ENCODE measurements at places on chromosomes 2 and 18.

GRCh38 chr2:4556135-4556896 lies 852.9 kb downstream of the DCDC2C start:
- no peak for DNase-seq

DNA sequence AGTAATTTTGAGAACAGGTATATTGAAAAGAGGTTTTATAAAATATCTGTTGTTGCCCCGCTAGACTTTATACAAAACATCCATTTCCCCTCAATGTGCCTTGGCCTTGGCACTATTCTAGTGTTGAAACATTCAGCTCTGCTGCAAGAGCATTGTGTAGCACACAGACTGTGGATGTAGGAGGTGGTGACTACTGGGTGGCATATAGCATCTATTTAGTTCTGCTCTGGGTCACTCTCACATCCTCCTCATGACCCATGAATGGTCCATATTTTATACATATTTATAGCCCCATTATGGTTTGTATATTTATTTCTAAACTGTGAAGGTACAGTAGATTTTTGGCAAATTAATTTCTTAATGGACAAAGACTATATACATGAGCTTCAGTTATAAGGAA lies 1022.0 kb upstream of the CELF4 start:
- no peak for DNase-seq

DNA sequence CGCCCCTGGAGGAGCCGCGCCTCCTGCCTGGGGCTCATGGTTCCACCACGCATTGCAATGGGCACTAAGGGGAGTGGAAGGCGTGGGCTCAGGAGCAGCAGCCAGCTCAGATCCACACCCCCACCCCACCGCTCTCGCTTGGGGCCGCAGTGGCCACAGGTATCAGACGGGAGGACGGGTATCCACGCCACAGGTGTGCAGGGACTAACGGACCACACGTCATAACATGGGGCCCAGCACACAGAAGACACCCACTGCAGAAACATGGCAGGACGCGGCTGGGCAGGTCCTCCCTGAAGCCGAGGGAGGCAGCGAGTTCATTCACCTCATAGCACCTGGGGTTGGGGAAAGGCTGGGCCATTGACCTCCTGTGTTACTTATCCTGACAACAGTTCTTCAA lies 13.0 kb downstream of the HDAC4 start:
- DNase-seq, result no peak

GRCh38 chr2:161995553-161996016 lies 78.4 kb downstream of the DPP4 start:
- DNase-seq, result no peak

DNA sequence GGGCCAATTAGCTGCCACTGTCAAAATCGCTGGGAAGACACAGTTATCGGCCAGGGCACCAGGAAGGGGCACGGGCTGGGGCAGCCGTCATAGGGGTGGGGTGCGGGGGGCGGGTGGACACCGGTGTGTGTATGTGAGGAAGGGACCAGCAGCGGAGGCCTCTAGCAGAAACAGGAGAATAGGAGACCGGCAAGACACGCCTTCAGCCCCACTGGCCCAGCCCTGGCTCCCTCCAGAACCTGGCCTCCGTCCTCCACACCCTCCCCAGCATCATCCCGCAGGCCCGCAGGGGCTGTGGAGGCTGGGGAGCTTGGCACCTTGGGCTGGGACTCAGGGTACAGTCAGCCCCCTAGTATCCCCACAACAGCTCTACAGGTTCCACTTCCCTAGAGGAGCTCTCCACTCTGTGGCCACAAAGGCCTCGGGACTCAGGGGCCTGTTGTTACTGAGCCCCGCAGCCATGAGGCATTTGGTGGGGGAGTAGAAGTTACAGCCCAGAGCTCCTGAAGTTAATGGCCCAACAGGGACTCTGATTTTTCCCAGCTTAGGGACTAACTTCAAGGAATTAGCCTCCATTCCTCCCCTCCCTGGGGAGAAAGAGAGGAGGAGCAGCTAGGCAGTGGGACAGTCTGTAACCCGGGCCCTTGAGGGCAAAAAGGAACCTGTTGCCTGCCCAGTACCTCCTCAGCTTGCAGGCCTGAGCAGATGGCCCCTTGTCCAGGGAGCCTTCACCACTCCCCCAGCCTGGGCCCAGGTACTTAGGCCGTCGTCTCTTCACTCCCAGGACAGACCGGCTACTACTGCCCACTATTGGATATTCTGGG lies 19.9 kb downstream of the SH2D6 start:
- DNase-seq, result no peak

DNA sequence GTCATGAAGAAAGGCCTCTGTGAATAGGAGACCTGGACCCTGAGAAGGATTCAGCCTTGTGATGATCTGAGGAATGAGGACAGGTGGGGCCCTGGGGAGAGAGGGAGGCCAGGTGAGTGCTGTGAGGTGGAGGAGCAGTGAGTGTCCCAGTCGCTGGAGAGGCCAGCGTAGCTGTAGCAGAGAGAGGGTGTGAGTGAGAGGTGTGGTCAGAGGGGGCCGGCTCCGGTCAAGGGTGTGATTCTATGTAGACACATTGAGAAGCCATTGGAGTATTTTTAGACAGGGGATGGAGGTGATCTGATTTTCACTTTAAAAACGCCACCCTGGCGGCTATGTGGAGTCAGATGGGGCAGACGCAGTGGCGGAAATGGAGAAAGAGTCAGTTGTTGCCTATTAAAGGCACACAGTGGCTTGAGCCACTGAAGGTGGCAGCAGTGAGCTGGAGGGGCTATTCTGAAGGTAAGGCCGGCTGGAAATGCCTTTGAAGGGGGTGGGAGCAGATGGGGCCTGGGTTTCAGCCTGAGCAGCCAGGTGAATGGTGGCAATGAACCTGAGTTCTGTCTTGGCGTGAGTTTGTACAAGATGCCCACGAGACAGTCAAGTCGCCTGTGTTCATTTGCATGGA lies 55.6 kb downstream of the GREB1 start:
- no peak for DNase-seq

GRCh38 chr2:74695663-74696062 lies 41.6 kb downstream of the SEMA4F start:
- no peak for DNase-seq

DNA sequence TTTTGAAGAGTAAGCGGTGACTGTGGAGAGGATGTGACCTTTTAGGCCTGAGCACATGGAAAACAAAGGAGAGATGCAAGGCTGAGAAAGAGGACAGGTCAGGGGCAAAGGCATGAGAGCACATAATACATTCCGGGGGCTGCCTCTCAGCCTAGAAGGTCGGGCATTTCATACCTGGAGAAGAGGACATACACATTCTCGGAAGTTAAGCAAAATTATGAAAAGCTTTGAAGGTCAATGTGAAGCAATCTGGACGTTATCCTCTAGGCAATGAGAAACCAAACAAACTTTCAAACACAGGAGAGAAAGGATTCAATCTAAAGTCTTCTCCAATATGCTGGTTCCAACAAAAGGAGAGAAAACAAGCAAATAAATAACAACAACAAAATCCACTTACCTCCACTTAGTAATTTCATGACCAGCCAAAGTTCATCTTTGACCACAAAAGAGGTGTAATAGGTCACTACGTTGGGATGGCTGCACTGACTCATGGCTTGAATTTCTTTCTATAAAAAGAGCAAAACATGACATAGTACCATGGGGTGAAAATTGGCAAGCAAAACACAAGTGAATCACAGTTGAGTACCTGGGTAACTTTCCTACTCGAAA lies 80.4 kb downstream of the STK39 start:
- DNase-seq, result no peak

DNA sequence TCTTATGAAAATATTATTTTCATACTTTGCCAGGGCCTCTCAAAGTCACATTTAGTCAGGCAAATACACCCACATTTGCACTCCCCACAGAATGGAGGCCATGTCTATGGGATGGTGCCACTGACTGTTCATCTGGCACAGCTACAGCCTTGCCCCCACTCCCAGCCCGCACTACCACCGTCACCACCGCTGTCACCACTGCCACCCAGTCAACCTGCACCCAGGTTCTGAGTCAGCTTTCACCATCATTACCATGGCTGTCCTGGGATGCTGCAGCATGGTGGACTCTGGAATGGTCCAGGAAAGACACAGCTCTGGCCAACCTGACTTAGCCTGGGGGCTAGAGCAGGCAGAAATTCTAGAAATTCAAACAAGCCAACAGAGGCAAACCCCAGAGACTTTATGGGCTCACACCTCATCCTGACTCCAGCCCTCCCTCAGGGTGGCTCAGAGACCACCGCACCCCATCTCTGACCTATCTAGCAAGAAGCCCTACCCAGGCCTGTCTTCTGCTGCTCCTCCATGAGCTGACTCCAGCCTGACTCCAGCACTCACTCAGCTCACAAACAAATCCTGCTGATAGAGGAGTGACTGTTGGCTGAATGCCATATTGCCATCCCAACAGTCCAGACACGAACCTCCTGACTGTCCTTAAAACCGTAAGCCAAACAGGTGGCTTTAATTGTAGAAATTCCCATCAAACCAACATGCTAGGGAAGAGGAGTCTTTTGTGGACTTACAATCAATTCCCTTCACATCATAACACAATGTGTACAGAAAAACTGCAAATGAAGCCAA lies 28.0 kb downstream of the DNER start:
- no peak for DNase-seq

DNA sequence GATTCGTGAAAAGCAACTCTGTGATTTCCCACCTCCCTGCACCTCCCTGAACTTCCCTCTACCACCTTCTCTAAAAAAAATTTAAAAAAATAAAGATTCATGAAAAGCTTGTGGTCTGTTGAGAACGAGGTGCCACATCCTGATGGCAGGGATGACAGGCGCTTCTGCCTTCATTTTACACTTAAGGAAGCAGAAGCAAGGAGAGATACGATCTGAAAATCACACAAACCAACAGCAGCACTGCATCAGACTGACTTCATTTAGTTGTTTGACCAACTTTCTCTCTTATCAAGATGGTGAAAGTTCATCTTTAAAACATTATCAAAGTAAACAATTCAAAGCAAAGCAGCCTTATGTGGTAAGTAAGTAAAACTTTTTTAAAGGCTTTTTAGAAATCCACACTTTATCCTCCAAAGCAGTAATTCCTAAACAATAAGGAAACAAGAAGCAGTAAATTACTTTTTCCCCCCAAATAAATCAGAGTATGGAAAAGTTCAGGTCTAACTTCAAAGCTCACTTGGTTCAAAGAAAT lies 15.5 kb downstream of the WDFY1 start:
- DNase-seq, result no peak

GRCh38 chr2:207202645-207203044 lies 36.9 kb upstream of the KLF7 start:
- no peak for DNase-seq

DNA sequence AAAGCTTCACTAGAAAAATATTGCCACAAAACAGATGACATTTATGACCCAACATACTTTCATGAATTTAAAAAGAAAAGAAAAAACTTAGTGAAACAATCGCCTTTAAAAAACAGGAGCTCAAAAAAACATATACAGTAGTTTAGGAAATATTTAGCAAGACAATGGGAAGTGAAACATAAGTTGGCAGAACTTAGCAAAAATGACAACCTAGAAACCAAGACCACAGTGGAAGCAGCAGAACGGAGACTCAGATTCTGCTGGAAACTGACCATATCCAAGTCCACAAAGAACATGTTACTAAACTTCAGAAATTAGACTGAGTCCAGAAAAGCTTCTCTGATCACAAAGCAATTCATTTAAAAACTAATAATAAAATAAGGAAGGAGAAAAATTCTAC lies 41.8 kb upstream of the CTAGE1 start:
- DNase-seq, result no peak

DNA sequence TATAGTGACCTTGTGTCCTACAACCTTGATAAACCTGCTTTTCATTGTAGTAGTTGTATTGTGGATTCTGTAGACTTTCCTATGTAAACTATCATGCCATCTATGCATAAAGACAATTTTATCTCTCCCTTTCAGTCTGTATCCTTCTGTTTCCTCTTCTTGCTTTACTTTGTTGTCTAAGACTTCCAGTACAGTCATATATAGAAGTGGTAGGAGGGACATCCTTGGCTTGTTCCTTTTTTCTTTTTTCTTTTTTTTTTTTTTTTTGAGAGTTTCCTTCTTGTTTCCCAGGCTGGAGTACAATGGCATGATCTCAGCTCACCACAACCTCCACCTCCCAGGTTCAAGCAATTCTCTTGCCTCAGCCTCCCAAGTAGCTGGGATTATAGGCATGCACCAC lies 39.7 kb downstream of the UBE2F start:
- DNase-seq, result no peak

- DNase-seq, result no peak
These were observed 13.8 kb downstream of the MAPK4 start for GRCh38 chr18:50573679-50574078.

- DNase-seq, result no peak
These were observed 1247.6 kb downstream of the CNTNAP5 start for GRCh38 chr2:125272651-125273050.

DNA sequence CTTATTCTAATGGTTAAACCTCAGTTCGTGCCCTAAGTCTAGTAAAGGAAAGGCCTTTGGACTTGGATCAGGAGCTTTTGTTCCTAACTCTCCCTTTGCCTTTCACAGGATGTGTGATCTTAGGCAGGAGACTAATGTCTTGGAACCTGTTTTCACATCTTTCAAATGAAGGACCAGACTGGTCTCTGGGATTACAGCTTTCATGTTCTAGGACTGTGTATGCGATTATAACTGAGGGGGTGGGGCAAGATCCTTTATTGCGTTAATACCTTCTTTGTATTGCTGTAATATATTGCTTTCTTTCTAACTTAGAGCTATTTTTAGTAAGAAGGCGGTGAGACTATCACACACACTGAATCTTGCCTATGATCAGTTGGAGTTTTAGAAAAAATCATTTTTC lies 368.1 kb downstream of the RPRM start:
- no peak for DNase-seq

DNA sequence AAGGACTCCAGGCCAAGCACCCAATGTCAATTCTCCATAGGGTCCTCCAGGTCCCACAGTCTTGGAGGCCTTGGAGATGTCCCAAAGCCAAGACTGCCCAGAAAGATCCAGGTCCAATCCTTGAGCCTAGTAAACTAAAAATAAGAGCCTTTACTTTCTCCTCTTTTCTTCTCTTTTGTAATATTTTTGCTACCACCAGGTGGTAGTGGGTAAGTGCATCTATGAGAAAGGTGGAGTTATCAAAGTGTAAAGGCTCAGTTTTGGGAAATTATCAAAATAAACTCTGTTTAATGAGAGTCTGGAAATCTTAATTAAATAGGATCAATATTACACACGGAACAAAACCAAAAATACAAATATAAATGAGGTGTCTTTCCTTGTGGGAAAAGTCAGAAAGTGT lies 276.4 kb downstream of the ALK start:
- no peak for DNase-seq

- DNase-seq, result no peak
These were observed 42.1 kb downstream of the SRBD1 start for GRCh38 chr2:45568935-45569334.

DNA sequence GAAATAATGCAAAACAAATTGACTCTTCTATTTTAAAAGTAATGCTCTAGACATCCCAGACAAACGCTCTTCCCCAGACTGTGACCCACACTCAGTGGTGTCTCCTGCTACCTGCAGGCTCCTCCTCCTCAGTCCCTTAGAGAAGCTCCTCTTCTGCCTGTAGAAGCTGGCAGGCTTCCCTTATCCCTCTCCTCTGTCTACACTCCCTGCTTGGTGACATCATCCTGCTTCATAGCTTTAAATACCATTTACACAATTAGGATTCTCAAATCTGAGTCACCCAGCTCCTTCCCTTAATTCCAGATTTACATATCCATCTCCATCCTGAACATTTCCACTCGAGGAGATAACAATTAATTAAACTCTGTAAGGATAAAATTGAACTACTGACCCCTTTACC lies 167.9 kb downstream of the FBXO15 start:
- no peak for DNase-seq

All from stimulated activated CD4-positive, alpha-beta T cell treated with anti-CD3 and anti-CD28 coated beads, Interleukin-12 subunit alpha, Interleukin-12 subunit beta, amount 100 ng/mL, for 24 hours (primary cell).